ENCODE measurements at places on chromosomes 1 and 21. TPM values are rescaled to one million over a fixed set of nuclear protein-coding genes. Genes with fewer than 3 reads are reported as not detected.

DNA sequence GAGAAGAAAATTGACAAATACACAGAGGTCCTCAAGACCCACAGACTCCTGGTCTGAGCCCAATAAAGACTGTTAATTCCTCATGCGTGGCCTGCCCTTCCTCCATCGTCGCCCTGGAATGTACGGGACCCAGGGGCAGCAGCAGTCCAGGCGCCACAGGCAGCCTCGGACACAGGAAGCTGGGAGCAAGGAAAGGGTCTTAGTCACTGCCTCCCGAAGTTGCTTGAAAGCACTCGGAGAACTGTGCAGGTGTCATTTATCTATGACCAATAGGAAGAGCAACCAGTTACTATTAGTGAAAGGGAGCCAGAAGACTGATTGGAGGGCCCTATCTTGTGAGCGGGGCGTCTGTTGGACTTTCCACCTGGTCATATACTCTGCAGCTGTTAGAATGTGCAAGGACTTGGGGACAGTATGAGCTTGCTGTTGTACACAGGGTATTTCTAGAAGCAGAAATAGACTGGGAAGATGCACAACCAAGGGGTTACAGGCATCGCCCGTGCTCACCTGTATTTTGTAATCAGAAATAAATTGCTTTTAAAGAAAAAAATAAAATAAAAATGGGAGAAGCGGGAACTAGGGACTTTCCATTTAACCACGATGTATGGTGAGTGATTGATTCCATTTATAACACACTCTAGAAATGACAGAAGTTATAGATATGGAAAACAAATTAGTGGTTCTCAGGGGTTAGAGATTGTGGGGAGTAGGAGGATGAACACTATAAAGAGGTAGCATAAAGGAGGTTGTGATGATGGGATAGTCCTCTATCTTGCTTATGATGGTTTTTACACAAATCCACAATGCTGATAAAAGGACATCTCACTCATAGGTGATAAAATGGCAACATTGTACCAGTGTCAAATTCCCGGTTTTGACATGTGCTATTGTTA, 244.7 kb downstream of the MRPL39 start:
- no peak overlapping the region for H3K4me3 ChIP-seq
- no peaks in the 10 kb centered on the region for H3K36me3 ChIP-seq
- H3K27ac ChIP-seq = no peak overlapping the region
- no peaks in the 10 kb centered on the region for H3K4me1 ChIP-seq
- H3K27me3 ChIP-seq = no peaks in the 10 kb centered on the region
- DNase-seq = no peak

- no peak overlapping the region for H3K4me3 ChIP-seq
- H3K27ac ChIP-seq = no peak overlapping the region
- DNase-seq = no peak
- no peaks in the 10 kb centered on the region for H3K4me1 ChIP-seq
Observed at GRCh38 chr1:6667139-6667538, 34.5 kb downstream of the DNAJC11 start.

- no peak overlapping the region for H3K4me3 ChIP-seq
- no peak for DNase-seq
- H3K4me1 ChIP-seq = no peaks in the 10 kb centered on the region
- H3K27me3 ChIP-seq = no peaks in the 10 kb centered on the region
- no peak overlapping the region for H3K27ac ChIP-seq
- H3K36me3 ChIP-seq = no peaks in the 10 kb centered on the region
Observed at GRCh38 chr1:174829990-174830389, 169.8 kb upstream of the CACYBP start.

DNA sequence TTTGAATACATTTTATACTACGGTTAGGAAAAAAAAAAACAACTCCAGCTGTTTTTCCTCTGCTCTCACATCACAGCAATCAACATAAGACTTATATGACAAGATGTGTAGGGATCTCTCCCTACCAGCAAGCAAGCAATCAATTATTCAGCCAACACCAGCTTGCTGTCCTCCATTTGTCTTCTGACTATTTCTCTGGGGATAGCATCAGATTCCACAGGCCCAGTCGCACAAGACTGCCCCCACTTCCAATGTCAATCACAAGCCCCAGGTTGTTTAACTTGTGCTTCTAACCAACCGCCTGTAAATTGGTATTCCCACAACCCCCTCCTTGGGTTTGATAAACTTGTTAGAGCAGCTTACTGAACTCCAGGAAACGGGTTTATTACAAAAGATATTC, 873.1 kb upstream of the TMPRSS15 start:
- no peaks in the 10 kb centered on the region for H3K36me3 ChIP-seq
- H3K4me1 ChIP-seq = no peaks in the 10 kb centered on the region
- no peak for DNase-seq
- no peak overlapping the region for H3K27ac ChIP-seq
- no peak overlapping the region for H3K4me3 ChIP-seq

GRCh38 chr1:162536511-162536910, 25.0 kb upstream of the UAP1 start:
- H3K4me1 ChIP-seq = no peaks in the 10 kb centered on the region
- H3K27ac ChIP-seq = no peak overlapping the region
- no peak overlapping the region for H3K4me3 ChIP-seq
- no peaks in the 10 kb centered on the region for H3K27me3 ChIP-seq
- DNase-seq = no peak

DNA sequence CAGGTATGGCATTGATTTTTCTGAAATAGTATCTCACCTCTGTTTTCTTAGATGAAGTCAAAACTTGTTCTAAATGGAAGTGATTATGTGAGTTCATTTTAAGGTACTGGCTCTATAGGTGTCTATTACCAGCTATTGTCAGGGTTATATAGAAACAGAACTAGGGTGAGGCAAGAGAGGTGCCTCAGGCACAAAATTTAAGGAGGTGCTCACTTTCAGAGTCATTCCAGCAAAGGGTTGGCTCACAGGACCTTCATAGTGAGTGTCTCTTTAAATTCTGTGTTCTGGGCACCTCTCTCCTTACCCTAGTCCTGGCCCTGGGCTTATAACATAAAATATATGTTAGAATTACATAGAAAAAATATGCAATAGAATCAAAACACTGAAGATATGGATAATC, 49.3 kb downstream of the KIAA0319L start:
- H3K27ac ChIP-seq = no peak overlapping the region
- no peak for DNase-seq
- no peaks in the 10 kb centered on the region for H3K36me3 ChIP-seq
- no peaks in the 10 kb centered on the region for H3K4me1 ChIP-seq
- no peaks in the 10 kb centered on the region for H3K27me3 ChIP-seq
- H3K4me3 ChIP-seq = no peak overlapping the region

- H3K36me3 ChIP-seq = no peaks in the 10 kb centered on the region
- no peaks in the 10 kb centered on the region for H3K4me1 ChIP-seq
- H3K4me3 ChIP-seq = no peak overlapping the region
- DNase-seq = no peak
Observed at GRCh38 chr1:21794656-21795055, 11.7 kb upstream of the USP48 start.

GRCh38 chr1:230328342-230329015, 97.7 kb downstream of the PGBD5 start:
- H3K4me3 ChIP-seq = no peak overlapping the region
- H3K27me3 ChIP-seq = no peaks in the 10 kb centered on the region
- H3K36me3 ChIP-seq = no peaks in the 10 kb centered on the region
- no peak overlapping the region for H3K27ac ChIP-seq
- peaks cover 14% of the 10 kb centered on the region for H3K4me1 ChIP-seq

GRCh38 chr1:158087320-158087927, 93.3 kb upstream of the CD1D start:
- DNase-seq = peak; percentile 92
- H3K36me3 ChIP-seq = peaks cover 10% of the 10 kb centered on the region
- H3K4me3 ChIP-seq = no peak overlapping the region
- no peaks in the 10 kb centered on the region for H3K4me1 ChIP-seq
- no peak overlapping the region for H3K27ac ChIP-seq
- H3K27me3 ChIP-seq = no peaks in the 10 kb centered on the region

DNA sequence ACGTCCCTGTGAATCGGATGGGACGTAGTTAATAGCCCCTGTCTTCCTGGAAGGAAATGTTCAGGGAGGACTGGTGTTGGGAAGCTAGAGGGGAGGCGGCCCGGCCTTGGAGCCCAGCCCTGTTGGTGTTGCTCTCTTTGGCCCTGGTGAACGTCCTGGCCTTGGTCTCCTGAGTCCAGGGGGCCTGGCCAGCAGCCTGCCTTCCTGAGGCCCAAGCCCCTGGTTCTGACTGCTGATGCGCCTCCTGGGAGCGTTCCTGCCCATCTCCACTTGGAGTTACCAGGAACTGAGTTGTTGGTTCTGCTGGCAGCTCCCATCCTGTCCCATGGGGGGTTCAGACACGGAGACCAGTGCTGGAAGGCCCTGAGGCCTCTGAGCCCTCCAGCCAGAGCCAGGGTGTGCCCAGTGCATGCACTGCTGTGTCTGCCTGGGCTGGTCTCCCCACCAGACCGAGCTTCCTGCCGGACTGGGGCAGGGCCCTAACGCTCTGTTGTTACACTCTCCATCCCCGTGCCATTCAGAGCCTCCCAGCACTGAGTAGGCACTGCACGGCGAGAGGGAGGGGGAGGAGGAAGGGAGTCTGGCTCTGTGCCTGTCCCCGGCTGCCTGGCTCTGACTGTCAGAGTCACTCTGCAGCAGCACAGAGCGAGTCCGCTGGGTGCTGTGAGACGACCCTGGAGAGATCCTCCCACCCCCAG, 382.5 kb upstream of the VAMP3 start:
- no peaks in the 10 kb centered on the region for H3K36me3 ChIP-seq
- DNase-seq = no peak
- H3K27me3 ChIP-seq = no peaks in the 10 kb centered on the region
- no peak overlapping the region for H3K27ac ChIP-seq
- H3K4me3 ChIP-seq = no peak overlapping the region

- H3K36me3 ChIP-seq = no peaks in the 10 kb centered on the region
- peaks cover 26% of the 10 kb centered on the region for H3K27me3 ChIP-seq
- no peak overlapping the region for H3K27ac ChIP-seq
- peaks cover 36% of the 10 kb centered on the region for H3K4me1 ChIP-seq
- no peak overlapping the region for H3K4me3 ChIP-seq
Observed at GRCh38 chr1:40312238-40313205, 4.6 kb downstream of the COL9A2 start.

- no peak for DNase-seq
- no peak overlapping the region for H3K4me3 ChIP-seq
- H3K27ac ChIP-seq = no peak overlapping the region
Observed at GRCh38 chr1:70008660-70009059, 196.7 kb downstream of the LRRC40 start.

DNA sequence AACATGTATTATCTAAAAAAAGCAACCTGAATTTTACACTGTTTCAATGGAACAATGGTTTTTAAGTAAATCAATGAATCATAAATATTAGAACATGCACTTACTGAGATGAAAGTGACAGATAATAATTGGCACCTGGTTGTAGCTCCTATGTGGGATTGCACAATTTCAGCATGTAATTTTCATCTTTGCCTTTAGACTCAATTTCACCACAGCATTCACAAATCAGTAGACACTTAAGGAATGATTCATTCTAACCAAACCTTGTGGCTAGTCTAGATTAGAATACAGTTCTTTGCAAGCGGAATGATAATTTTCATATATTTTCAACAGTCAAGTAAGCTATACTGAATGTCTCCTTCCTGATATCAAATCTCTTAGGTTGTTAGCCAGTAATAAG, 853.4 kb downstream of the KCNT2 start:
- H3K27ac ChIP-seq = no peak overlapping the region
- H3K4me1 ChIP-seq = no peaks in the 10 kb centered on the region
- H3K4me3 ChIP-seq = no peak overlapping the region
- H3K27me3 ChIP-seq = no peaks in the 10 kb centered on the region
- no peak for DNase-seq
- no peaks in the 10 kb centered on the region for H3K36me3 ChIP-seq

DNA sequence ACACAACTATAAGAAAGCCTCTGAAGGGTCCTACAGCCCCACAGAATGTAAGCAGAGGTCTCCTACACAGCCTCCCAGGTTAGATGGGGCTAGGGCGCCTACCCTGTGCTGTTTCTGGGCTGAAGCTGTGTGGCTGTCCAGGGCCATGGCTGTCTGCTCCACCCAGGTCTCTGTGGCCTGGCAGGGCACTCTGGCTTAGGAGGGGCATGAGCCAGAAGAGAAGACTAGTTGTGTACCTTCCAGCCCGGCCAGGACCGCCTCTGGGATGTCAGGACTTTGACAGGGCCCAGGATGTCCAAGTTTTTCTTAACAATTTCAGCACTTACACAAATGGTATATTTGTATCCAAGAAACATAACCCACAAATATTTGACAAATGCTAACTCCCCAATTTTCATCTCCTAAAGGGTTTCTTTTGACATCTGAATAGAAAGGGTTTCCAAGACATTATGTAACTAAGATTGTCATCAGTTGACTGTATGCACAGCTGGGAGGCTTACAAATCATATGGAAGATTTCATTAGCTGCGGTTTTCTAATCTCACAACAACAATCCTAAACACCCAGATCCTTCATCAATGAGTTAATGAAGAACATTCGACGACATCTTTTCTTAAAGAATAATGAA, 80.5 kb downstream of the HSF2BP start:
- no peaks in the 10 kb centered on the region for H3K4me1 ChIP-seq
- H3K4me3 ChIP-seq = no peak overlapping the region
- no peak overlapping the region for H3K27ac ChIP-seq
- H3K36me3 ChIP-seq = no peaks in the 10 kb centered on the region

- H3K4me3 ChIP-seq = no peak overlapping the region
- no peak for DNase-seq
- H3K36me3 ChIP-seq = no peaks in the 10 kb centered on the region
- H3K27me3 ChIP-seq = no peaks in the 10 kb centered on the region
Observed at GRCh38 chr1:174239541-174239940, 80.2 kb downstream of the RABGAP1L start.

DNA sequence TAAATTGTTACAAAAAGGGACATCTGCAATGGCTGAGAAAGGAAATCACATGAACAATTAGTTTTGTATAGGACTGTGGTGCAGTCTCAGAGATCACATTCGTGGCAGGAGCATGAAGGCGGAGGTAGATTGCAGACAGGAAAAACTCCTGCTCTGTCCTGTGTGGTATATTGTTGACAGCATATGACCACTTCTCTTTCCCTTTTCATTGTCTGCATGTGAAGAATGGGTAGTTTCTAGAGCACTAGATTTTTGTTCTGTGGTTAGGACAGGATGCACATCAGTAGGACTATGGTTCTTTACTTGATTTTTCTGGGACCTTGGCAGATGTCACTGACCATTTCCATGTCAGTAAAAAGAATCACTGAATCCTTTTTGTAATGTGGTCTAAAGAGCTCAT, 625.9 kb upstream of the PKN2 start:
- H3K27ac ChIP-seq = no peak overlapping the region
- no peaks in the 10 kb centered on the region for H3K4me1 ChIP-seq
- no peak overlapping the region for H3K4me3 ChIP-seq
- H3K36me3 ChIP-seq = no peaks in the 10 kb centered on the region
- DNase-seq = no peak

DNA sequence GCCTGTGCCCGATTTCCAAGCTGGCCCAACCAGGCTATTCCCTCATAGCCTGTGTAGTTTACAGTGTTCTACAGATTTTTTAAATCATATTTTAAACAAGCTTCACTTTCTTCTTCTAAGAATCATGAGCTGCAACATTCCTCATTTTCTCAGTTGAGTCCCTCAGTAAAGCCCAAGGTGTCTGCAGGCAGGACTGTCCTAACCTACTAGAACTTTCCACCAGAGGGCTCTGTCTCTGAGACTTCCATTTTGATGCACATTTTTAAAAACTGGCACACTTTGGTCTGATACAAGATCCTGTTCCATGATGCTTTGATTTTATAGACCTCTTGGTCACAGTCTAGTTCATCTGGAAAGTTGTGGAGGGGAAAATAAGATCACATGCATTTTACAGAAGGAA, 21.6 kb upstream of the SLAMF6 start:
- H3K36me3 ChIP-seq = no peaks in the 10 kb centered on the region
- peak; percentile 33 for DNase-seq
- no peaks in the 10 kb centered on the region for H3K4me1 ChIP-seq
- H3K27me3 ChIP-seq = no peaks in the 10 kb centered on the region
- no peak overlapping the region for H3K4me3 ChIP-seq
- H3K27ac ChIP-seq = no peak overlapping the region

BMP8B gene
- total RNA-seq = 0.24 TPM

ALG14 gene
- total RNA-seq = 0.53 TPM

GNPAT gene
- total RNA-seq = 105 TPM

STIL gene
- total RNA-seq = 59.0 TPM

Measured in neural progenitor cell (in vitro differentiated cells).